Thymus (tissue), 14 donors: ENCODE measurements at places on chromosomes 16 and 17. TPM values are rescaled to one million over a fixed set of nuclear protein-coding genes. Genes with fewer than 3 reads are reported as not detected.

Gene SPAG7
- total RNA-seq: 60.9 TPM

GRCh38 chr16:46920402-46921068 is 36.4 kb downstream of the GPT2 start:
- no peaks in the 10 kb centered on the region for H3K4me1 ChIP-seq
- H3K27ac ChIP-seq: no peak overlapping the region
- H3K27me3 ChIP-seq: no peaks in the 10 kb centered on the region
- no peak for DNase-seq

GRCh38 chr17:83131401-83132011 is 52.1 kb downstream of the METRNL start:
- H3K27me3 ChIP-seq: peaks cover under 1% of the 10 kb centered on the region
- H3K36me3 ChIP-seq: no peaks in the 10 kb centered on the region
- no peaks in the 10 kb centered on the region for H3K4me1 ChIP-seq
- no peak overlapping the region for H3K27ac ChIP-seq

DNA sequence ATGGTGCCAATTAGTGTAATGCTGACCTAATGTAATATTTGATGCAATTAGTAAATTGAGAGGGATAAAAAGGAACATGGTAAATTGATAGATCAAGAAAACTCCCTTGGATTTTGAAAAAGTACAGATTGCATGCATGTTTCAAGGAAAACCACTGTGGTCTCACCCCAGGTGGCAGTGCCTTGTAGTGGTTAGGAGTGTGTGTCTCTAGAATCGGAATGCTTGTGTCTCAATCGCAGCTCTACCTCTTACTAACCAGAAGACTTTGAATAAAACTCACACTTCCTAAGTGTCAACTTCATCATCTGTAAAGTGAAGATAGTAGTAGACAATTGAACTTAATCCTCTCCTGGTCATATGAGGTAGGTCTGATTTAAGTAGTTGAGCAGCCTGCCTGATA is 128.9 kb upstream of the GOT2 start:
- DNase-seq: no peak
- no peaks in the 10 kb centered on the region for H3K27me3 ChIP-seq
- no peaks in the 10 kb centered on the region for H3K36me3 ChIP-seq
- H3K27ac ChIP-seq: no peak overlapping the region
- no peak overlapping the region for H3K4me3 ChIP-seq

DNA sequence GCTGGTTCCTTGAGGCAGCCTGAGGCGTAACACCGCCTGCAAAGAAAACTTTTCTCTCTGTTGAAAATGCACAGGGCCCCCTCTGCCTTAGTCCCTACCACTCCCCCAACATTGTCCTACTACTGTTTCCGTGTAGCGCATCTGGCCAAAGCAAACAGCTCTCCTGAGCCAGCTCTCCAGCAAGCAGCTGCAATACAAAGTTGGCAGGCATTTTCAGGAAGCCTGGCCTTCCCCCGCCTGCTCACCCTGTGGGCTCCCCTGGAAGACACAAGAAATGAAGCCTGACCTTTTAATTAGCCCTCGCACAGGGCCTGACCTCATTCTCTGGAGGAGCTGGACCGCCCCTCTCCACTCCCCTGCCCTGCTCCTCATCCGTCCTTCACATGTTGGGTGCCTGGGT is 66.7 kb downstream of the SOX9 start:
- no peak overlapping the region for H3K4me3 ChIP-seq
- H3K36me3 ChIP-seq: no peaks in the 10 kb centered on the region
- no peaks in the 10 kb centered on the region for H3K27me3 ChIP-seq
- DNase-seq: no peak
- no peak overlapping the region for H3K27ac ChIP-seq
- H3K4me1 ChIP-seq: no peaks in the 10 kb centered on the region

DNA sequence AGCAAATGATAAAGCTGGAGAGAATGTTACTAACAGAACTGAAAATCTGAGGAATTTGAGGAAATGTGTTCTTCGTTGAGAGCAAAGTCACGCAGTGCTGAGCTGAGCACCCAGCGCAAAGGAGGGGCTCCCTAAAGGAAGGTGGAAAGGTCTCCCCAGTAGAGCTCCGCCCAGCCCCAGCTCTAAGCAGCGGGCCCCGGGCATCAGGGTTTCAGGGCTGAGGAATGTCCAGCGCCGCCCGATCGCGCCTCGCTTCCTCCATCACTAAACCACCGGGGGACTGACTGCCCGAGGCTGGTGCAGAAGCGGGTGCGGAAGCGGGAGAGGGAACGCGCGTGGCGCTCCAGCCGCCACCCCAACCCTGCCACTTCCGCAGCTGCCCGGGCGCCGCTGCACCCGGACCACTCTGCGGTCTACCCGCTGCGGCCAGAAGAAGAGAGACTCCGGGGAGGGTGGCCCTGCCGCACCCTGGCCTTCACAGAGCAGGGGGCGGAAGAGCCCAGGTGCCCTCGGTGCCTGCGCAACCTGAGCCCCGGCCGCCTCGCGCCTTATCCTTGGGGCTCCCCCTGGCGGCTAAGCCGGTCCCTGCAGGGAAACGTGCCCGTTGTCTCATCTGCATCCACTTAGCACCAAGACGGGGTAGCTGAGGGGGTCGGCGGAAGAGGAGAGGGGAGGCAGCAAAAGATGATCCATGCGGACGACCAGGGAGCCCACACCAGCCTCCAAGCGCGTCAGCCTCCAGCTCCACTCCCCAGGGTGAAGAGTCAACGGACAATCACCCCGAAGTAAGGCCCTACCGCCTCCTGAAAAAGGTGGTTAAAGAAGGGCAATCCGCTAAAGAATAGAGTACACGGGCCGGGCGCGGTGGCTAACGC is 12.4 kb upstream of the GUCY2D start:
- H3K27me3 ChIP-seq: peaks cover 3% of the 10 kb centered on the region
- peak; percentile 75 for DNase-seq
- H3K36me3 ChIP-seq: no peaks in the 10 kb centered on the region
- H3K4me1 ChIP-seq: peaks cover 3% of the 10 kb centered on the region

GRCh38 chr17:82647593-82648164 is 565 bp downstream of the WDR45B start:
- H3K4me3 ChIP-seq: peak overlapping the region; percentile 97
- H3K27me3 ChIP-seq: no peaks in the 10 kb centered on the region
- H3K4me1 ChIP-seq: peaks cover 11% of the 10 kb centered on the region
- peaks cover 18% of the 10 kb centered on the region for H3K36me3 ChIP-seq
- H3K27ac ChIP-seq: peak overlapping the region; percentile 92
- DNase-seq: peak; percentile 49

GRCh38 chr16:89701425-89702406 is at the start of gene SPATA2L:
SPATA2L (minus strand) TSS chr16:89701705; CDS start chr16:89701232, 473 bp downstream.
- H3K27ac ChIP-seq: peak within 1 kb of the TSS; percentile 89
- H3K27me3 ChIP-seq: no peaks in the 10 kb centered on the region
- peaks cover 3% of the 10 kb centered on the region for H3K36me3 ChIP-seq
- peak within 1 kb of the TSS; percentile 68 for H3K4me3 ChIP-seq
- H3K4me1 ChIP-seq: peaks cover 29% of the 10 kb centered on the region
- peak; percentile 96 for DNase-seq
